ENCODE measurements at places on chromosomes 12 and 14.

GRCh38 chr12:79023784-79024183 lies 159.2 kb downstream of the SYT1 start:
- no peaks in the 10 kb centered on the region for H3K36me3 ChIP-seq
- no peak overlapping the region for H3K4me3 ChIP-seq
- no peak overlapping the region for H3K27ac ChIP-seq
- H3K4me1 ChIP-seq: no peaks in the 10 kb centered on the region
- H3K27me3 ChIP-seq: no peaks in the 10 kb centered on the region
- DNase-seq: no peak

DNA sequence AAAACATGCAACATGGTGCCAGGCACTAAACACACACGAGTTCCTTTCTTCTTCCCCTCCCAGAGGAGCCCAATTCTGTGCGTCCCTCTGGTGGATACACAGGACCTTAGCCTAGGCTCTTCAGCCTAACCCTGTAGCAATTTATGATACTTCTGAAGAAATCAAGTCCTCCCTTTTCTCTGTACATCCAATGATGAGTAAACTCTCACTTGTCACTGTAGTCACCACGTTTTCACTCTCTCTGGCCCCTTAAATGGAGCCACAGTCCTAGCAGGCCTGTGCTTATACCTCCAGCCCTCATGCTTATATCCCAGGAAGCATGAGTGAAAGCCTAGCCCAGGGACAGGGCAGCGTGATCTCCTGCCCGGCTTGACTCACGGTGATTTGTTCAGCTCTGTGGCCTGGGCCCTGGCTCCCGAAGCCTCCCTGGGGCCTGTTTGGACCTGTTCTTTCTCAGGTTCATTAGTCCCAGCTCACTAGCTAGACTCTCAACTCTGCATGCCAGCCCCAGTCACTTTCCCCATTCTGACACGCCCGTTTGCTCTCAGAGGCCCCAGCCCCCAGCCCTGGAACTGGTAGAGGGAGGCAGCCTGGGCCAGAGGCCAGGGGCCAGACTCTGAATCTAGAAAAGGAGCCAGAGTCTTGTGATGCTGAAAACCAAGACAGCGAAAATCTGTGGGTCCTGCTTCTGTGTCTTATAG lies 24.1 kb upstream of the PLEKHG3 start:
- no peaks in the 10 kb centered on the region for H3K27me3 ChIP-seq
- H3K4me1 ChIP-seq: peaks cover 4% of the 10 kb centered on the region
- DNase-seq: no peak
- H3K36me3 ChIP-seq: no peaks in the 10 kb centered on the region

- H3K27me3 ChIP-seq: peaks cover 4% of the 10 kb centered on the region
- no peak overlapping the region for H3K27ac ChIP-seq
- H3K4me1 ChIP-seq: no peaks in the 10 kb centered on the region
- H3K36me3 ChIP-seq: no peaks in the 10 kb centered on the region
These were observed 135.1 kb downstream of the SLC38A1 start for GRCh38 chr12:46133751-46134150.

GRCh38 chr14:92556255-92556741 lies 42.7 kb downstream of the RIN3 start:
- H3K36me3 ChIP-seq: peaks cover 32% of the 10 kb centered on the region
- peaks cover 43% of the 10 kb centered on the region for H3K4me1 ChIP-seq
- peak overlapping the region; percentile 57 for H3K4me3 ChIP-seq

- H3K4me1 ChIP-seq: no peaks in the 10 kb centered on the region
- H3K4me3 ChIP-seq: no peak overlapping the region
- H3K27me3 ChIP-seq: peaks cover 1% of the 10 kb centered on the region
- H3K27ac ChIP-seq: no peak overlapping the region
- no peak for DNase-seq
- no peaks in the 10 kb centered on the region for H3K36me3 ChIP-seq
These were observed 451.2 kb downstream of the RPS29 start for GRCh38 chr14:49134940-49135339.

DNA sequence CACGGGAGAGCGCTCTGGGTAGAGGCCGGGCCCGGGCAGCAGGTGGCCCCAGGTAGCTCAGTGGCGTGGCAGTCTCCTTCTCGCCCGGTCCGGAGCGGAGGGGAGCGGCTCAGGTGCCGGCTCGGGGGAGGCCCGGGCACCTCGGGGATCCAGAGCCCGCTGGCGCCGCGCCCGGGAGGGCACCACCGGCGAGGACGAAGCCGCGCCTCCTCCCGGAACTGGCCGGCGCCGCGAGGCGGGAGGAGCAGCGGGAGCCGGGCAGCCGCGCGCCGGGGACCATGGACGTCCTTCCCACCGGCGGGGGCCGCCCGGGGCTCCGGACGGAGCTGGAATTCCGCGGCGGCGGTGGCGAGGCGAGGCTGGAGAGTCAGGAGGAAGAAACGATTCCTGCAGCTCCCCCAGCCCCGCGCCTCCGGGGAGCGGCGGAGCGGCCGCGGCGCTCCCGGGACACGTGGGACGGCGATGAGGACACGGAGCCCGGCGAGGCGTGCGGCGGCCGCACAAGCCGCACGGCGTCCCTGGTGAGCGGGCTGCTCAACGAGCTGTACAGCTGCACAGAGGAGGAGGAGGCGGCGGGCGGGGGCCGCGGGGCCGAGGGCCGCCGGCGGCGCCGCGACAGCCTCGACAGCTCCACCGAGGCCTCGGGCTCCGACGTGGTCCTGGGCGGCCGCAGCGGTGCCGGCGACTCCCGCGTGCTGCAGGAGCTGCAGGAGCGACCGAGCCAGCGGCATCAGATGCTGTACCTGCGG lies 21.5 kb upstream of the GNS start:
- peaks cover 23% of the 10 kb centered on the region for H3K4me1 ChIP-seq
- DNase-seq: peak; percentile 41

- H3K27me3 ChIP-seq: peaks cover 10% of the 10 kb centered on the region
- H3K4me1 ChIP-seq: no peaks in the 10 kb centered on the region
- H3K36me3 ChIP-seq: no peaks in the 10 kb centered on the region
- no peak overlapping the region for H3K27ac ChIP-seq
- H3K4me3 ChIP-seq: no peak overlapping the region
These were observed 9.9 kb downstream of the GPHB5 start for GRCh38 chr14:63308723-63309317.

DNA sequence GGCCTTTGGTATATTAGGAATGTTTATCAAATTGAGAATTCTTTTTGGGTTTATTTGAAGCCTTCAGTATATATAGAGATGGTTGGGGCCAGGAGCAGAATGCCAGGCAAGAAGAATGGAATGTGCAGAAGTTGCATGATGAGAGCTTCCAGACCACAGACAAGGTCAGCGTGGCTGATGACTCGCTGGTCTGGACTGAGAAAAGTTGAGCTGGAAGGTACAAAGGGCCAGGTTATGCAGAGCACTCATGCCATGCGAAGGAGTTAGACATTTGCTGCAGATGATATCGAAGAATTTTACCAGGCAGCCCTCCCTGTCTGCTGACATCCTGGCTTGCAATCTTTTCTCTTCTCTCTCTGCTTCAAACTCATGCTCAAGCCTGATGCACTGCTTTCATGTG lies 196.2 kb upstream of the ARHGAP5 start:
- H3K27me3 ChIP-seq: peaks cover 3% of the 10 kb centered on the region
- H3K4me1 ChIP-seq: peaks cover 2% of the 10 kb centered on the region
- no peak overlapping the region for H3K4me3 ChIP-seq
- DNase-seq: no peak
- no peaks in the 10 kb centered on the region for H3K36me3 ChIP-seq
- no peak overlapping the region for H3K27ac ChIP-seq

DNA sequence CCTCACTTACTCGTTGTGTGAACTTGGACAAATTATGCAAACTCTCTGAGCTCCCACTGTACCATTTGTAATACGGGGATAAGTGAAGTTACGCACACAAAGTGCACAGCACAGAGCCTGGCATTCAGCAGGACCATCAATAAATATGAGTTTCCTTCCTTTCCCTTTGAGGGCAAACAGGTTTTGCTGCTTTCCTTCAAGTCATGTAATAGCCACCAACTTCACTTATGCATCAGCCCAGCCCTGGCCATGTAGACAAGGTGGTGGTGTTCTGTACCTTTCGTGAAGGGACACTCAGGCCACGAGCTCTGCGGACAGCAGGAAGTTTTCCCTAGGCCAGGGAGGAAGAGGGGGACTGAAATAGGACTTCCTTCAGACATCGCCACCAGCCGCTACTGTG lies 272.7 kb downstream of the CACNA1C start:
- no peak overlapping the region for H3K27ac ChIP-seq
- no peak overlapping the region for H3K4me3 ChIP-seq
- no peak for DNase-seq
- no peaks in the 10 kb centered on the region for H3K4me1 ChIP-seq

- peaks cover 8% of the 10 kb centered on the region for H3K27me3 ChIP-seq
- DNase-seq: no peak
- no peak overlapping the region for H3K27ac ChIP-seq
- no peaks in the 10 kb centered on the region for H3K4me1 ChIP-seq
These were observed 9.6 kb upstream of the MIS18BP1 start for GRCh38 chr14:45262637-45263036.

DNA sequence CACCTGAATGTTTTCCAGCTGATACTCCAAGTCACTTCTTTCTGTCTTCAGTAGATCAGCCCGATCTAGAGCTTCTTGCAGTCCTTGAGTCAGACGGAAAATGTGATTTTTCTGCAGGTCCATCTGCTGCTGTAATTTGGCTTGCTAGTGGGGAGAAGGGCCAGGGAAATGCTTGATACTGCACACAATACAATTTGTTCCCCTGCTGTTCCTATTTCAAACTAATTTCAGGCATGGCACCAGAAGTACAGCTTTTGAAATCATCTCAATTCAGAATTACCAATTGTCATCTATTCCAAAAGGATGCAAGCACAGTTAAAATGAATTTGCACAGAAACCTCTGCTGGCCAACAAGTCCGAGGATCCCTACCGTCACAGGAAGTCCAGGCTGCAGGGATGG lies 53.4 kb downstream of the PRKAB1 start:
- H3K27ac ChIP-seq: no peak overlapping the region
- no peaks in the 10 kb centered on the region for H3K36me3 ChIP-seq
- H3K4me3 ChIP-seq: no peak overlapping the region
- no peaks in the 10 kb centered on the region for H3K27me3 ChIP-seq
- peaks cover 3% of the 10 kb centered on the region for H3K4me1 ChIP-seq
- DNase-seq: no peak

DNA sequence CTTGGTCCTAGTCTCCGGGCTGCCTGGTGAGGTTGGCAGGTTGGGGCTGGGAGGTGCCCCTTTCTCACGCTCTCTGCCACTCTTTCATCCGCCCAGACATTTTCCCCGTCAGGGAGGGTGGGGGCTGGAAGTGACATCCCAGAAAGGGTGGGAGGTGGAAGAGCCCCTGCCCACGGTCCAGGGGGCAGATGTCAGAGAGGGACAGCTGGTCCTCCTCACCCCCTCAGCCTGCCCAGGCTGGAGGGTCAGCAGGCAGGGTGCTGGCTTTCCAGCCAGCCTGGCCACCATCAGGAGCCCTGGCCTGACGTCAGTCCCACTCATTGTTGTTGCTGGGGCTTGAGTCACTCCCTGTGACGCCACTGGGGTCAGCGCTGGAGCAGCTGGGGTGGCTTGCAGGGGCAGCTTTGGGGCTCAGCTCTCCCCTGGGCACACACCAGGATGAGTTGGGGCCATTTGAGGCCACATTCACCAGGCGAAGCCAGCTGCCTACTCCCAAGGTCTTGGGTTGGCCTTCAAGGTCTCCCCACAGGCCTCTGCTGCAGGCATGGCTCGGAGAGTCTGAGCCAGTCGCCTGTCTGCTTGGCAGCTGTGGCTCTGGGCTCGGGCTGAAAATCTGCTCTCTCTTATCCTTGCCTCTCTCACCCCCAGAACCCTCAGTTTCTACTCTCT lies 5.7 kb upstream of the ATG101 start:
- H3K27ac ChIP-seq: no peak overlapping the region
- H3K4me1 ChIP-seq: peaks cover 3% of the 10 kb centered on the region
- no peak overlapping the region for H3K4me3 ChIP-seq
- no peak for DNase-seq
- no peaks in the 10 kb centered on the region for H3K27me3 ChIP-seq

DNA sequence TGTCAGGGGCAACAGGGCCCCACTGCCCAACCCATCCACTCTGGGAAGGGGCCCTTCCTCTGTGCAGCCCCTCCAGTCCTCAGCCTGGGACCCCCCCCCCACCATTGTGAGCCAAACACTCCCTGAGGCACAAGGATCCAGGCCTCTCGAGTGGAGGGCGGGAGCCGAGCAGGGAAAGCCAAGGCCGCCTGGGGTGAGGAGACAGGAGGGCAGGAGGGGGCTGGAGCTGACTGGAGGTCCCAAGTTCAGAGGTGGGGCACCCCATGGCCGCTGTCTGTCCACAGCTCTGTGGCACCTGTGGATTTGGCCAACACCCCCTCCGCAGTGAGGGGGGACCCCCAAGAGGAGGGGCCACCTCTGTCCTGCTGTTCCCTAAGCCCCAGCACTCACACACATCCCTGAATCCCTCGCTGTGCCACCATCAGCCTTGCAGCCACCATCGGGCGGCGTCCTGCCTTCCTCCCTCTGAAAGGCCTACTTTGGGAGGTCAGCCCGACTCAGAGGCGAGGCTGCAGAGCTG lies 25.4 kb upstream of the C14orf180 start:
- peaks cover 20% of the 10 kb centered on the region for H3K27me3 ChIP-seq
- no peaks in the 10 kb centered on the region for H3K36me3 ChIP-seq
- H3K4me1 ChIP-seq: no peaks in the 10 kb centered on the region

DNA sequence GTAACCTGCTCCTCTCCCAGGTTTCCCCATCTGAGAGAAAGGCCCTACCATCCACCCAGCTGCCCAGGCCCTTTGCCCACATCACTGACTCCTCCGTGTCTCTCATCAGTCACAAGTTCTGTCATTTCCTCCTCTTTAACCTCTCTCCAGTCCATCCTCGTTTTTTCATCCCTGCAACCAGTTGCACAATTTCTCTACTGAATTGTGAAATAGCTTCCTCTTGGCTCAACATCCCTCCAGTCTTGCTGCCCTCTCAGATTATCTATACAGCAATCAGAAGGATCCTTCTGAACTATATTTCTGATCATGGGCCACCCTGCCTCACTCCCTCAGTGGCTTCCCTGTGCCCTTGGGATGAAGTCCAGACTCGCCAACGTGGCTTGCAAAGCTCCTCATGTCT lies 6.8 kb downstream of the FAM161B start:
- peaks cover 31% of the 10 kb centered on the region for H3K36me3 ChIP-seq
- no peaks in the 10 kb centered on the region for H3K4me1 ChIP-seq
- no peak overlapping the region for H3K4me3 ChIP-seq
- no peak for DNase-seq

GRCh38 chr12:116066381-116067230 lies 210.9 kb downstream of the MED13L start:
- H3K27ac ChIP-seq: peak overlapping the region; percentile 60
- H3K36me3 ChIP-seq: no peaks in the 10 kb centered on the region
- no peaks in the 10 kb centered on the region for H3K27me3 ChIP-seq
- peak; percentile 34 for DNase-seq
- H3K4me1 ChIP-seq: peaks cover 44% of the 10 kb centered on the region

- H3K27ac ChIP-seq: peak overlapping the region; percentile 92
- peaks cover 95% of the 10 kb centered on the region for H3K4me1 ChIP-seq
- H3K27me3 ChIP-seq: no peaks in the 10 kb centered on the region
These were observed 29.1 kb downstream of the SH2B3 start for GRCh38 chr12:111434680-111435338.

Data from activated B cell treated with CpG ODN at 0.5 μM for 24 hours (primary cell).